Spleen (tissue), 13 donors: ENCODE measurements at places on chromosomes 5 and 9.

DNA sequence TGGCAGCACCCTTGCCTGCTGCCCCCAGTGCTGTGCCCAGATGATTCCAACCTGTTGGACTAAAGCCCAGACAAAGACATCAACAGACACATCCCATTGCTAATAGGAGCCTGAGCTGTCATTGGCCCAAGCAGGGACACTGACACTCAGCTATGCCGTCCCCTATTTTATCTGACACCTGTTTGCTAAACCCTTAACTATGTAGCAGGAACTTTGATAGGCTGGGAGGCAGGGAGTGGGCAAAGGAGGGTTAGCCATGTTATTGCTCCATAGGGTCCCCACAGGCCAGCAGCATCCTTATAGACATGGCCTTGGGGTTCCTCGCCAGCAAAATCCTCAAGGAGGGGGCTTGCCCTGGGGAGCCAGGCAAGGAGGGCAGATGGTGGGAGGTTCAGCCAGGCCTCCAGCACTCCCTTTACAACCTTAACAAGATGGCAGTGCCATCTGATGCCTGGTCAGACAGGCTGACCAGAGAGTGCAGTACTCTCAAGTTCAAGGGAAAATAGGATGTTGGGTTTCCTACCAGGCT lies 50.4 kb upstream of the CDKN2AIPNL start:
- DNase-seq: peak; percentile 47

DNA sequence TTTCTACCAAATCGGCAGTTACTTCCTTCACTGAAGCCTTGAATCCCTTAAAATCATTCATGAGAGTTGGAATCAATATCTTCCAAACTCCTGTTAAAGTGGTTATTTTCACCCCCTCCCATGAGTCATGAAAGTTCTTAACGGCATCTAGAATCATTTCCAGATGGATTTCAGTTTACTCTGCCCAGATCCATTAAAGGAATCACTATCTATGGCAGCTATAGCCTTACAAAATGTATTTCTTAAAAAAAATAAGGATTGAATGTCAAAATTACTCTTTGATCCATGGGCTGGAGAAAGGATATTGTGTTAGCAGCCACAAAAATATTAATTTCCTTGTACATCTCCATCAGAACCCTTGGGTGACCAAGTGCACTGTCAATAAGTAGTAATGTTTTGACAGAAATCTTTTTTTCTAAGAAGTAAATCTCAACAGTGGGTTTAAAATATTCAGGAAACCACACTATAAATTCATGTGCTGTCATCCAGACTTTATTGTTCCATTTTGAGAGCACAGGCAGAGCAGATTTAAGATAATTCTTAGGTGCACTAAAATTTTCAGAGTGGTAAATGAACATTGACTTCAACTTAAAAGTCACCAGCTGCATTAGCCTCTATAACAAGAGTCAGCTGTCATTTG lies 767.7 kb downstream of the DTWD2 start:
- DNase-seq: no peak

- DNase-seq: no peak
These were observed 44.4 kb upstream of the GPR21 start for GRCh38 chr9:122988920-122989621.

GRCh38 chr5:137696481-137696880 lies 39.4 kb downstream of the KLHL3 start:
- no peak for DNase-seq

GRCh38 chr9:98992885-98993569 lies 49.3 kb downstream of the COL15A1 start:
- no peak for DNase-seq

- DNase-seq: no peak
These were observed 50.4 kb downstream of the SHOC1 start for GRCh38 chr9:111744363-111744762.

DNA sequence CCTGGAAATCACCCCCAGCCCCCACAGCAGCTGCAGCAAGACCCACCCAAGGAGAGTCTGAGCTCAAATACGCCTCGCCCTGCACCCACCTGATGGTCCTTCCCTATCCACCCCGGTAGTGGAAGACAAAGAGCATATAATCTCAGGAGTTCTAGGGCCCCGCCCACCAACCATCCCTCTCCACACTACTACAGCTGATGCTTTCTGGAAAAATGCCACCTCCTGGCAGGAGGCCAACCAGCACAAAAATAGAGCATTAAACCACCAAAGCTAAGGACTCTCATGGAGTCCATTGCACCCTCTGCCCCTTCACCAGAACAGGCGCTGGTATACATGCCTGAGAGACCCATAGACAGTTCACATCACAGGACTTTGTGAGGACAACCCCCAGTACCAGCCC lies 22.5 kb upstream of the NIPSNAP3A start:
- no peak for DNase-seq

GRCh38 chr9:110994771-110995241 lies 43.5 kb downstream of the LPAR1 start:
- DNase-seq: no peak

- no peak for DNase-seq
These were observed 103.3 kb upstream of the ZNF608 start for GRCh38 chr5:124849774-124850173.

DNA sequence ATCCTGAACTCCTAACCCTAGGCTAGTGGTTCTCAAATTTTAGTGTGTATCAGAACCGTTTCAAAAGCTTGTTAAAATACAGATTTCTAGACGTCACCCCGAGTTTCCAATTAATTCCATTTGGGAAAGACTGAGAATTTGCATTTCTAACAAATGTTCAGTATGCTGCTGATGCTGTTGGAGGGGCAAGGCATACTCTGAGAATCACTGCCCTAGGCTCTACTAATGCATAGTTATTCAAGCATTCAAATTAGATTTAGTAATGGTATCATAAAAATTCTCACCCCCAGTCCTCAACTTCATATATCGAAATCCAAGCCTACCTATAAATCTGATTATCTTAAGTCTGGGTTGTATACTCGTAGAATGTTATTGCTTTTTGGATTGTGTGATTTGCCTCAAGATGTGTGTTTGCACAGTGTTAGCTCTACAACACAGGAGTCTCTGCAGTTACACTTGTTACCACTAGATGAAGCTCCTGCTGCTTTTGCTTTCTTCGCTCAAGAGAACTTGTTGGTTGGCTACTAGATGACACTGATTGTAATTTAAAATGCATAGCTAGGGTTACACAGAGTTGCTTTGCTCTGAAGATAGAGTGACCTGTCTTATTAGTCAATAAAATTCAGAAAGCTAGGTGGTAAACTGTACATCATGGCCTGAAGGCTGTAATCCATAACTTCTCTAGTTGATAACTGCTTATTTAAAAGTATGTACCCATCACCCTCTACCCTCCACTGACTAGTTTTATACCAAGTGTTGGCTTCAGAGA lies 7.5 kb upstream of the ERAP2 start:
- no peak for DNase-seq

GRCh38 chr5:84327591-84327990 lies 57.1 kb downstream of the EDIL3 start:
- no peak for DNase-seq

- DNase-seq: no peak
These were observed 175.1 kb downstream of the RORB start for GRCh38 chr9:74672237-74672636.

DNA sequence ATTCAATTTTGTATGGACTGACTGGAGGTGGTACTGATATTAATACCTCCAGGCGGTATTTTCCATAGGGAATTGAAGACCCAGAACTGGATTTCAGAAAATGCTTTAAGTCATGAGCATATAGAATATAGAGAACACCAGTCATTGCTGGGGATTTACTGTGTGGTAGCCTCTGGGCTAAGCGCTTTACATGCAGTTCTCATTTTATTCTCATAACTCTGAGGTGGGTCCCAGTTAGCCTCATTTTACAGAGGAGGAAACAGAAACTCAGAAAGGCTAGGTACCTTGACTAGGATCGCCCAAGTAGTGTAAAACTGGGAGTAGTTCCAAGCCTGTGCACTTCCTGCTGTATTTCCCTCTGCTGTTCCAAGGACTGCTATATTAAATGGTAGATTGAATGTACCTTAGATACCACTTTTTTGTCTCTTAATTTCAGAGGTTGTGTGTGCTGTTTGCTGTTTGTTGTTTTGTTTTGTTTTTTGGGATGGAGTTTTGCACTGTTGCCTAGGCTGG lies 13.8 kb downstream of the SLC44A1 start:
- DNase-seq: no peak

DNA sequence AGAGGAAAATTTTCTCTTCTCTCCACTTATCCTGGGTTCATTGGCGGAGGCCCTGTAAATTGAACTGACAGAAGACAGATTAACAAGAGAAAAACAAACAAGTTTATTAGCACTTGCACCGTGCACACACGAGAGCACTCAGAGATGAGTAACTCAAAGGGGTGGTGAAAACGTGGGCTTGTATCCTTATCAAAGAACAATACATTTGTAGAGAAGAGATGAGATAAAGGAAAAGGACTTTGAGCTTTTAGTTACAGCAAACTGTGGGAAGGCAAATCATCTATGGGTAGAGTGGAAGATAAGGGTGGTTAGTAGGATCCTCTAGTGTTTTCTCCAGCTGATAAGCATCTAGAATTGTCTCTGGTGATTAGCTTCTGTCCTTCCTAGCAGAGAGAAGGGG lies 44.4 kb upstream of the ROR2 start:
- DNase-seq: no peak

GRCh38 chr5:163941079-163941478 lies 435.7 kb downstream of the MAT2B start:
- no peak for DNase-seq

DNA sequence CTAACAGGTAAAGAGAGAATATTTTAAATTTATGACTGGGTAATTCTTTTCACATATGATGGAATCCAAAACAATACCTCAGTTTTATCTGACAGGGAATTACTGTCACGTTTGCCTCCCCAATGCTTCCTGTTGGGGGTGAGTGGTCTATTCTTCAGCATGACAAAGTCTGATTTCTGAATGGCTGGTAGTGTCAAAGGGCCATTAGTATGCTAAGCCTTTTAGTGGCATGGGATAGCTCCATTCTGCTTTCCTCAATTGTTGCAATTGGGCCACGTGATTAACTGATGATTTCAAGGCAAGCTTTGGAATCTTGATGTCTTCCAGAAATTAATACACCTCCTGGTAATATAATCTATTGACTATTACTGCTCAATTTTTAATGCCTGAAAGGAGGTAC lies 14.7 kb upstream of the NDUFS4 start:
- DNase-seq: no peak

GRCh38 chr5:73274881-73275663 lies 102.1 kb downstream of the TMEM174 start:
- DNase-seq: no peak

- peak; percentile 54 for DNase-seq
These were observed 6.3 kb upstream of the SMU1 start for GRCh38 chr9:33082538-33083326.

- DNase-seq: no peak
These were observed 282.6 kb downstream of the ZNF608 start for GRCh38 chr5:124463851-124464250.

- DNase-seq: no peak
These were observed 437.7 kb downstream of the SPOCK1 start for GRCh38 chr5:137061382-137061781.

DNA sequence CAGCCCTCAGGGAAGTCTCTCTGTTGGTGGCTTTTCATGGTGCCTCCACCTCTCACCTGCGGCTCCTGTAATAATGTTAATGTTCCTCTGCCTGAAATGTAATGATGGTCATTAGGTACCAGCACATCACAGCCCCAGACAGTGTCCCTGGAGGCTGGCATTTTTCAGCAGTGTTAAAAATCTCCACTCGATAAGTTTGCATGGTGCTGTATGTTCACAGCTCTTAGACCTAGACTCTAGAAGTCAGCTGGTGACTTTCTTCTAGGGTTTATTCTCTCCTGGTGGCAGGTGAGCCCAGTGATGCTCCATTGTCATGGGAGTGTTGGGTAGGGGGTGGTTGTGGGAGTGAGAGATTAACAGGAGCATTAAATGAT lies 53.1 kb downstream of the GPR107 start:
- DNase-seq: no peak

DNA sequence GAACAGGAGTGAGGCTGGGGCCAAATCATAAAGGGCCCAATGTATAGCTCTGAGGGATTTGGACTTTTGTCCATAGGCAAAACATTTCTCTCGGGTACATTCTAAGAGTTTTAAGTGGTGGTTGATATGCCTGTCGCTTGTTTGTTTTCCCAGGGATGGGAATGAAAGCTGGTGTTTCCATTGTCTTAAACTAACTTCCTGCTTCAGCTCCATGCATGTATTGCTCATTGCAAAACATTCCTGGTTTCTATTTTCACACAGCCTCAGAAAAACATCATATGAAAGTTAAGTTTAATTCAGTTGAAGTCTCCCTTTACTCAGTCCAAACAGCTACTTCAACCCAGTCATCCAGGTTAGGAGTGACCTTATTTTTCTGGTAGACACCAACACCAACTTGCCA lies 235.0 kb downstream of the ACTL7B start:
- DNase-seq: no peak

GRCh38 chr9:70639853-70640814 lies 225.7 kb upstream of the KLF9 start:
- DNase-seq: no peak

DNA sequence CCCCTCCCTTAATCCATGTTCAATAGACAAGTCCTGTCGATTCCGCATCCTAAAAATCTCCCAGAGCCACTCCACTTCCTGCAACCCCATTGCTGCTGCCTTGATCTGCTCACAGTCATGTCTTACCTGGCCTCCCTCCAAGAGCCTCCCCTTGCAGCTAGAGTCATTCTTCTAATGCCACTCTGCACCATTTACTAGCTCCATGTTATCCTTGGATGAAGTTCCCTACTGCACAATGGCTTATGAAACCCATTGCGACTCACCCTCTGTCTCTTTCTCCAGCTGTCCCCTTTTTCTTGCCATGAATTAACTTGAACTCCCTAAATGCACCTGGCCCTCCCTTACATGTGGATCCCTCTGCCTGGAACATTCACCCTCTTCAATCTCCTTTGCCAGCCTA lies 39.5 kb downstream of the MEGF10 start:
- DNase-seq: no peak

GRCh38 chr5:167155387-167156005 lies 1135.9 kb upstream of the WWC1 start:
- DNase-seq: no peak

- DNase-seq: no peak
These were observed 90.6 kb downstream of the FANCC start for GRCh38 chr9:95226921-95227320.

DNA sequence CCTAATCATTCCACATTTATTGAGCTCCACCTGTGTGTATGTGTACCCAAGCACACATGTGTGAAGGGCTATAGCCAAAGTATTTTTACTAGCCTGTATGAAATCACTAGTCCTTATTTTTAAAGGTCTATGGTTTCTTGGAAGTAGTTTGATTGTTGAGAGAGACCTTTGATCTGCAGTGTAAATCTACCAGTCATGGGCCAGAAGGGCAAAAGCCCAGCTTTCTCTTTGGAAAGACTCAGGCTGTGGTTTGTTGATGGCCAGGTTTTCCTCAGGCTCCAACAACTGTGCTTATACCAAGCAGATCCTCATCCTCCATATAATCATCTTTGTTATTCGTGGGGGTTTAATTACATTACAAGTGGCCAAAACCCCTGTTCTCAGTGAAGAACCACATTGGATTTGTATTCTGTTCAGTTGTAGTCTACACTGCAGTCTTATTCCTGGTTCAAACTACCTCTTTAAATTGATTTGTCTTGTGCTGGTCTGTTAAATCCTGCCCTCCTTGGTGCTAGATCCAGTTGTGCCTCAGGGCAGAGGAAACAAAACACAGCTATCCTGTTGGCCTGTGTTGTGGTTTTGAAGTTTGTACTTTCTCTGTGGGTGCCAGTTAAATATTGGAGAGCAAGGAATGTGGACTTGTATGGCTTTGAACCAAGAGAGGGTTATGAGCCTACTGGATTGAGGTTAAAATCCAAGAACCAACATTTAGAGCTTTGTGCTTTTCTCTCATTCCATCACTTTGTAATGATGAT lies 13.3 kb downstream of the CDC26 start:
- no peak for DNase-seq

GRCh38 chr5:118604106-118604505 lies 384.2 kb downstream of the DTWD2 start:
- DNase-seq: no peak
